ENCODE measurements at places on chromosomes 3 and 15.

DNA sequence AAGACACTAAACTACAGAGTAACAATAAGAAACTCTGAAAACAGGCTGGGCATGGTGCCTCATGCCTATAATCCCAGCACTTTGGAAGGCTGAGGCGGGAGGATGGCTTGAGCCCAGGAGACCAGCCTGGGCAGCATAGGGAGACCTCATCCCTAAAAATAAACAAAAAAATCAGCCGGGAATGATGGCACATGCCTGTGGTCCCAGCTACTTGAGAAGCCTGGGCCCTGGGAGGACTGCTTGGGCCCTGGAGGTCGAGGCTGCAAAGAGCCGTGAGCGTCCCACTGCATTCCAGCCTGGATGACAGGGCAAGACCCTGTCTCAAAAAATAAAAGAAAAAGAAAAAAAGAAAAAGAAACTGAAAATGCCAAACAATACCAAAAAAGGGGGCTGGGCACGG, 55.4 kb downstream of the TMCC1 start:
- DNase-seq: no peak

DNA sequence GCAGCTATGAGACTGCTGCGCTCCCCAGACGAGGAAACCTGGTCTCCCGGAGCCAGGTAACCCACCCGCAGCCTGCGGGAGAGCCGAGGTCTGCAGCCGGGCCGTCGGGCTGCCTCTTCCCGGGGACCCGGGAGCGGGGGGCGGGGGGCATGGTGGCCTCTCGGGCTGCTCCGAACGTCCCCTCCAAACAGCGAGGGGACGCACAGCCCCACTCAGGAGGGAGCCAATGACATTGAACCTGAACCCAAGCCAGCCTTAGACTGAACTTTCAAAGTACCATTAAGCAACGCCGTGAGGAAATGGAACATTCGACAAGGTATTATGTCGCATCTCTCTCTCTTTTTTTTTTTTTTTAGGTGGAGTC, 29.8 kb upstream of the ALDH1A3 start:
- DNase-seq: no peak

GRCh38 chr3:25589783-25590258, 74.9 kb downstream of the TOP2B start:
- no peak for DNase-seq

GRCh38 chr15:78804391-78804792, 6.9 kb downstream of the ADAMTS7 start:
- DNase-seq: no peak

- DNase-seq: no peak
These were observed 280.5 kb downstream of the MBNL1 start for GRCh38 chr3:152549263-152549662.

DNA sequence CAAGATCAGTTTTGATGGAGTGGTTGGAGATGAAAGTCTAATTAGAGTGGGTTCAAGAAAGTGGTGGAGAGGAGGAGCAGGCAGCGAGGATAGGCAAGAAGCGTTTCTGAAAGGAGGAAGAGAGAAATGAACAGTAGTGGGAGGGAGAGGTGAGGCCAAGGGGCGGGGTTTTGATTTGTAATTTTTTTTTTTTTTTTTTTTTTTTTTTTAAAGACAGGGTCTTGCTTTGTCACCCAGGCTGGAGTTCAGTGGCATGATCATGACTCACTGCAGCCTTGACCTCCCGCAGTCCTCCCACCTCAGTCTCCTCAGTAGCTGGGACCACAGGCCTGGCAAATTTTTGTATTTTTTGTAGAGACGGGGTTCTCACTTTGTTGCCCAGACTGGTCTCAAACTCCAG, 36.6 kb downstream of the MRAS start:
- no peak for DNase-seq

GRCh38 chr3:45771166-45771775, 25.1 kb downstream of the SLC6A20 start:
- DNase-seq: no peak

Data from activated naive CD8-positive, alpha-beta T cell treated with anti-CD3 and anti-CD28 coated beads, Interleukin-2, amount 50 U/mL, for 24 hours (primary cell).